ENCODE measurements at places on chromosomes 2 and 18.

- no peak for DNase-seq
These were observed 5.3 kb downstream of the LOXL3 start for GRCh38 chr2:74548285-74548899.

DNA sequence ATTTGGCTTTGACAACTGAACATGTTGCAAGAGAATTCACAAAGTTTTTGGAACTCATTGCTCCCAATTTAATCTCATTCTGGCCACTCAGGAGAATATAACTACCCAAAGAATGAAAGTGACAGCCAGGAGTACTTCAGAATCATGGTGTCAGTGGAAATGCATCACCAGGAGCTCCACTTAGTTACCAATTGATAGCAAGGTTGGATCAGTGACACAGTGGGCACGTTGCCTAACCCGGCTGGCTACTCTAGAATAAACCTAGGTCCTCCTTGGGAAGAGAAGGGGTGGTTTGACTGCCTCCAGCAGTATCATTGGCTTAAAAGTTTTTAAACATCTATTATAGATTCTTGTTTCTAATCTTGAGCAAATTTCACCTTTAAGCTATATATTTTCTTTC is 40.0 kb upstream of the LRP1B start:
- DNase-seq = no peak

DNA sequence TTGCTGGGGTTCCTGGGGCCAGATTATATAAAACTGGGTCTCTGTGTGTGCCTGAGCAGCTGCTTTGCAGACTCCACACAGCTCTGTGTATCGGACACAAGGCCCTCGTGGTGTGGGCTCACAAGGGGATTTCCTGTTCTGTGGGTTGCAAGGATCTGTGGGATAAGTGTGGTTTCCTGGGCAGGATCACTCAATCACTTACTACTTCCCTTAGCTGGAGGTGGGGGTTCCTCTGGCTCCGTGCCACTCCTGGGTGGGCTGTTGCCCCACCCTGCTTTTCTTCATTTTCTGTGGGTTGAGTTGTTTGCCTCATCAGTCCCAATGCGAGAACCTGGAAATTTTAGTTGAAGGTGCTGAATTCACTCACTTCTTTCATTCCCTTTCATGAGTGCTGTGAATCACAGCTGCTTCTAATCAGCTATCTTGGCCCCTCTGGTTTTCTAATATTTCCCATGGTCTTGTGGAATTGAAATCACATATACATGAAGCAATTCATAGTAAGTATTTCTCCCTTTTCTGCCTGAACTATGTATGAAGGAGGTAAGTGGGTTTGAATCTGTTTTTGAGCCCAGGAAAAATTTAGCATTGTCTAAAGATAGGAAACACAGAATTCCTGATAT is 196.3 kb downstream of the DCDC2C start:
- DNase-seq = no peak

DNA sequence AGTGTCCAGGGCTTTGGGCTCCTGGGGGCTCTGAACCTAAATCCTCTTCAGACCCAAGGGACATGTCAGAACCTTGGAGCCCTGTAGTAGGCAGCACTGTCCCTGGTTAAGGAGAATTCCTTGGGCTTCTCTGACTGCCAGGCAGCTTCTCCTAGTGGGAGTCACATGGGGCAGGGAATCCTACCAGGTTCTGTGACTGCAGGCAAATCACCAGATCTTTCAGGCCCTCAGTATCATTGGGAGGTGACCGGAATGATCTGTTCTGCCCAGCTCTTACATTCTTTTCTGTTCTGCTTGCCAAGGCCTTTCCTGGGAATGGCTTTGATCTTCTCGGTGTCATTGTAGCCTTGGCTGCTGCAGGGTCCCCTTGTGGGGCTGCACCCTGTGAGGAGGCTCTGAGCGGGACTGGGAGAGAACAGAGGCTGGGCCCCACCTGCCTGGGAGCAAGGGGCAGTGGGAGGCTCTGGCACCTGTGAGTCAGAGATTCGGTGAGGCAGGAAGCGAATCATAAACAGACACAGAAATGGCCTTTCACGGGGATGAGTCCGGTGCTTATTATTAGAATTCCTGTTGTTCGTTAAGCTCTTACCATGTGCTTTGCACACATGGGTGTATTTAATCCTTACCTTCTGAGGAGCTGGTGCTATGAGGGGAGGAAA is 14.1 kb downstream of the CEP68 start:
- no peak for DNase-seq

DNA sequence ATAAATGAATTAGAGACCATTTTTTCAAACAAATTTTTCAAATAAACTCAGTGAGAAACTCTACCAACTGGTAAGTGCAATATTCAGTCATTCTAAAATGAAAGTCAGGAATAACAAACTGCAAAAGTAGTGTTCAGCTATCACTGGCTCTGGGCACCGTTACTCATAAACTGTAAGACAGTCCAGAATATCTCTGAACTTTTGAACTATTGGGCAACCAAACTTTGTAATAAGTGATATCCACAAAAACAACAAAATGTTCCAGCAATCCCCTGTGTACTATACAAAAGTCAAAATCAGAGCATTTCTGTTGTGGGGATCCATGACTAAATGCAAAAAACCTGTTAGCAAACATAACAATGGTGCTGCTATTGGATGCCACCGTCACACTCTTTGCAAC is 56.3 kb downstream of the SLC25A12 start:
- no peak for DNase-seq
